ENCODE measurements at places on chromosomes 5 and 9.

DNA sequence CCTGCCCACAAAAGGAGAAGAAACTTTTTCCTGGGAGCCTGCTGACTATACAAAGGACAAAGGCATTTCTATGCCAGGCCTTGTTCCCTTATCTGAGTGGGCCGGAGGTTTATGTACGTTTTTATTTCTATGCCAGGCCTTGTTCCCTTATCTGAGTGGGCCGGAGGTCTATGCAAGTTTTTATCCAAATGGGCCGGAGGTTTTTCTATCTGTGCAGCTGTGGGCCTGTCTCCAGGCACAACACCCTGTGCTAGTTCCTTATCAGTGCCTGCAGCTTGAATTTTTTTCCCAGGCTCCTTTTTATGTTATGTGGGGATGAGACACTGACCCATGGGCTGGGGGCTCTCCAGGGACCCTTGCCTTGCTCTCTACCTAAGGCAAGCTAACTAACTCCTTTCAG, 5.5 kb downstream of the SLC25A2 start:
- DNase-seq: no peak

- DNase-seq: no peak
Measured at GRCh38 chr9:374736-375135, 160.1 kb downstream of the DOCK8 start.

DNA sequence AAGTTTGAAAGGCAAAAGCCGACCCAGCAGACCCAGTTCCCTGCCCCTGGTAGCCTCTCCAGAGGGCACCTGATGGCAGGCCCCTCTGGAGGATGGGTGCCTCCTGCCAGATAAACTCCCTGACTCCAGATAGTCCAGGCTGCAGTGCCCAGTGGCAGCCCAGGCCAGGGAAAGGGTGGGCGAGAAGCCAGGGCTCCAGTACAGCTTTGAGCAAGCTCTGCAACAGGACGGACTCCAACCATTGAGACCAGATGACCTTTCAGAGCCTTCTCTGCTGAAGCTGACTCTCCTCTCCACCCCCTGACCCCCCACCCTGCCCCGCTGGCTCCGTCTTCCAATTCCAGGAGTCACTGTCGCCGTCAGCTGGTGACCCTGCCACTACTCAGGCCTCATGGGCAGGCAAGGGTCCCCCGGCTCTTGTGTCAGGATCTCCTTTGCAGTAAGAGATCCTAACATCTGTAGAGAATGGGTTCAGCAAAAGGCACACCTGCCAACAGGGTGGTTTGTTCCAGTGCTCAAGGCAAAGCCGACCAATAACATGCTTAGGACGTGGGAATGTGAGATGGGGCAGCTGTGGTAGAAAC, 15.5 kb upstream of the FCN1 start:
- DNase-seq: no peak

DNA sequence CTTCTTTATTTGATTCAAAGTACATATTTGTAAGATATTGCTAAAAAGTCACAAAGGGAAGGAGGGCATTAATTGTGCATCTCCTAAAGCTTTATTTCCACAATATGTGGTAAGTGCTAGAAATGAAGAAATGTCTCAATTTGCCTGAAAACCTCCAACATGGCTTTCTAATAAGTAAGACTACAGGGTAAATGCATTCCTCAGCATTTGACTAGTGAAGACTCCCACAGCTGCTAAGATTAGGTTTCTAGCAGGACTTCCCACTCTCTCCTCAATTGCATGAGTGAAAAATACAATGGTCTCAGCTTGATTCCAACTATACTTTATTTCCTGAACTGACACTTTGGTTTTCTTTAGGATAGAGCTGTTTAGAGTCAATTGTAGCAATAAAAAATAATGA, 162.1 kb downstream of the ELAVL2 start:
- no peak for DNase-seq

DNA sequence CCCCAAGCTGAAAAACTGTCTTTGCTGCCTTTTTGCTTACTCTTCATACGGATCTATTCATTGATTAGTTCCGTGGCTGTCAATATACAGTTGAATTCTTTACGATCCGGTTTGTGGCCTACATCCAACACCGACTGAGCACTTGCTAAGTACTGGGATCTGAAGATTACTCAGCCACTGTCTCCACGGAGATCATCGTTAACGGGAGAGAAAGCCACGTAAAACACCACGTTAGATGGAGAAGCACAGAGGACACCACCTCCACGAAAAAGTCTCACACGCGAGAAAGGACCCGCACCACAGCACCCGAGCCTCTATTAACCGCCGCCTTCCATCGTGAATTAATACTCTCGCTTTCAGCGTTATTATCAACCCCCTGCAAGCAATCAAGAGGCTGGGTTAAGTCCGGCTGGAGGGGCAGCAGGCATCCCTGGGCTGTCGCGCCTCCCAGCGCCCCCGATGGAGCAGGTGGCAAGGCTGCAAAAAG, 650 bp downstream of the ELP1 start:
- no peak for DNase-seq

DNA sequence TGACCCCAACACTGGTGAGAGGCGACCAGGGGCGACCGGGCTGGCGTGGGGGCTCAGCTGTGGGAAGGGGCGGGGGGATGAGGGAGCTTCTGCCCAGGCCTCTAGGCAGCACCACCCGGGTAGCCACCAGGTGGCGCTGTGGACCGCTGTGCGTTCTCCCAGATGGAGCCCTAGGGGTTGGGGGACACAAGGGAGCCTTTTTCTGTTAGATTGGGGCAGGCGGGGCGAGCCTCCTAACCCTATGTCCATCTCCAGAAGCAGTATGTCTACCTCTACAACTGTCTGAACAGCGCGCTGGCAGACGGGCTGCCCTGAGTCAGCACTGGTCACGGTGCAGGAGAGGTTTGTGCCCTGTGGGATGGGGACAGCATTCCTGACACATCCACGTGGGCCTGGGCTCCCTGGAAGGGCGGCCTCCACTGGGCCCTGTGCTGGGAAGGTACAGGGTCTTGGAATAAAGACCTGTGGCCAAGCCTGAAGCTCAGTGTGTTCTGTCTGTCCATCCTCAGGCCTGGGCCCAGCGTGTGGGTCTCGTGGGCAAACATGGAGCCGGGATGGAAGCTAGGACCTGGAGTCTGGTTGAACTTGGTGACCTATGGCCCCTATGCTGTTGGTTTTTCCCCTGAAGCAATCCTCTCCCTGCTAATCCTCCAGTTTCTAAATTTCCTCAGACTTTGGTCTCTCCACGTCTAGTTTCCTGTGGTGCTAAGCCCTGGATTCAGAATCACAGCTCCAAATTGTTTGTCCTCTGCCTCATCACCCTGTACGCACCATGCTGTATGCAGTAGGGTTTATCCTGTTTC, 23.1 kb upstream of the SPTLC1 start:
- peak; percentile 86 for DNase-seq
